D721Med (cell line): ENCODE measurements at places on chromosomes 6 and 20.

DNA sequence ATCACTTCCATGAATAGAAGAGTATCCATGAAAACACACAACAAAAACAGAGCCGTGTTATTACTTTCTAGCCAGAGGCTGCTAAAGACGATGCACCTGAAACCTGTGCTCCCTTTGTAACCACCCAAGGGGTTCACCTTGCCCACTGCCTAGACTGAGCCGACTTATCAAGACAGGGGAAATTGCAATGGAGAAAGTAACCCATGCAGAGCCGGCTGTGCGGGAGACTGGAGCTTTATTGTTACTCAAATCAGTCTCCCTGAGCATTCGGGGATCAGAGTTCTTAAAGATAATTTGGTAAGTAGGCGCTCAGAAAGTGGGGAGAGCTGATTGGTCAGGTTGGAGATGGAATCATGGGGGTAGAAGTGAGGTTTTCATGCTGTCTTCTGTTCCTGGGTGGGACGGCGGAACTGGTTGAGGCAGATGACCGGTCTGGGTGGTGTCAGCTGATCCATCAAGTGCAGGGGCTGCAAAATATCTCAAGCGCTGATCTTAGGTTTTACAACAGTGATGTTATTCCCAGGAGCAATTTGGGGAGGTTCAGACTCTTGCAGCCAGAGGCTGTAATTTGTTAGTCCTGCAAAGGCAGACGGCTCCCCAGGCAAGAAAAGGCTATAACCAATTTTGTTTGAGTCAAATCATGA is 366.6 kb downstream of the PREX1 start:
- no peak for DNase-seq

DNA sequence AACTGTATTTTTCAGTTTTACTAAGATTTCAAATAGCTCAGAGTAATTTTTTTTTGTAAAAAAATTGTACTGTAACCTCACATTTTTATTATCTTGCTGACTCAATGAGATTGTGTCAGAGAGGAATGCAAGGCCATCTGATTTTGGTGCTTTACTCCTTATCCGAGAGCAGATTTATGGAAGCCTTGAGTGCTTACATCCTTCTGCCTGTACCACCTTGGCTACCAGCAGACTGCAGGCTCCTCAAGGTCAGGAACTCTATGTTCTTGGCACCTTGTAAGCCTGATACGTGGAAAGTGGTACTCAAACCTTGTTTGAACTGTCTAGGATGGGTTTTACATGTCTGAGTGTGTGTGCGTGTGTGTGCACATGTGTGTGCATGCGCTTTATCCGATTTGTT is 80.1 kb upstream of the MLIP start:
- DNase-seq: no peak

GRCh38 chr20:41428285-41428684 is 61.7 kb upstream of the EMILIN3 start:
- no peak for DNase-seq

GRCh38 chr20:5061213-5061612 is 58.5 kb downstream of the PCNA start:
- no peak for DNase-seq

DNA sequence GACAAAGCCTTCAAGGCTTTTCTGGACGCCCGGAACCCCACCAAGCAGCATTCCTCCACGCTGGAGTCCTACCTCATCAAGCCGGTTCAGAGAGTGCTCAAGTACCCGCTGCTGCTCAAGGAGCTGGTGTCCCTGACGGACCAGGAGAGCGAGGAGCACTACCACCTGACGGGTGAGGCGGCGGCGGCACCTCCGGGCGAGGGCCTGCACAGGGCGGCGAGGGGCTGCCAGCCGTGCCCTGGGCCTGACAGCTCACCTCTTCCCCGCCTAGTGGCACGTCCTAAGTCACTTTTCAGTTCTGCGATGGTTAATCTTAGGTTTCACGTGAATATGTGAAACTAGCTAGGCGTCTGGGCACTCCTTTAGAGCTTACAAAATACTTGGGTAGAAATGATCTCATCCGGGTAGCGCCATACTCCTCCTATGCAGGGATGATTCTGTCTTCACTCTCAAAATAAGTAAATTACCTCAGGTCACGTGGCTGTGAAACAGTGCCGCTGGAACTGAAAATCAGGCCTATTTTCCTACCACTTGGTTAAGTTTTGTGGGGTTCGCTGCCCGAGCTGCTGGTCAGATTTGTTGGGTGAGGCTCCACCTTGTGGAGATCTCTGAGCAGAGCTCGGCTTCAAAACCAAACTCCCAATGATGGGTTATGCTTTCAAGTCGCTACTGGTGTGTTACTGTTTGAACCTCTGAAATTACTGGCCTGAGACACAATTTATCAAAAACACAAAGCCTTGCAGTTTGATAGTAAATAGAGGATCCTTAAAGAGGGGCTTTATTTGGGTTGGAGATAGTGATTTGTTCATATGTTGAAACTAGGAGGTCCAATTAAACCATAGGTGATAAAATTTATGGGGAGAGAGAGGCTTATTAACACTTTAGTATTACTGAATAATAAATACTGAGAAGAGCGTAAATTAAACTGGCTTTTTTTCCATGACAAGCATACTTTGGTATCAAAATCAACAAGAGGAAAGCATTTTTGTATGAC is 15.5 kb upstream of the CLDN20 start:
- DNase-seq: no peak

GRCh38 chr20:48725555-48725991 is 102.2 kb downstream of the PREX1 start:
- DNase-seq: no peak

DNA sequence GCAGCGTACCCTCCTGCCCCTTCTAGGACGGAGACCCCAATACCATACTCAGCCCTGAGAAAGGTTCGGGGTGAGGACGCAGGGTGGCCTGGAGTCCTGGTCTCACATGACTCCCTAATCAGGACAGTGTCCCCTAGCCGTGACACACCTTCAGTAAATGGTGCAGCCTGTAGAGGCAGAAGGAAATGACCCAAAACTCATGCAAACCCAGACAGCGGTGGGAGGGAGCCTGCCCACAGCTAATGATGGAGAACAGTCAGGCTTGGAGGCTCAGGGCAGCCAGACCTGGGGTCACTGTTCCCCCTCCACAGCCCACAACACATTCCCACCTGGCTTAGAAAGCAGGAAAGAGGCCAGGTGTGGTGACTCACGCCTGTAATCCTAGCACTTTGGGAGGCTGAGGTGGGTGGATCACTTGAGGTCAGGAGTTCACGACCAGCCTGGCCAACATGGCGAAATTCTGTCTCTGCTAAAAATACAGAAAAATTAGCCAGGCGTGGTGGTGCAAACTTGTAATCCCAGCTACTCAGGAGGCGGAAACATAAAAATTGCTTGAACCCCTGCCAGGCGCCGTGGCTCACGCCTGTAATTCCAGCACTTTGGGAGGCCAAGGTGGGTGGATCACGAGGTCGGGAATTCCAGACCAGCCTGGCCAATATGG is 8.8 kb upstream of the HMGA1 start:
- DNase-seq: no peak

DNA sequence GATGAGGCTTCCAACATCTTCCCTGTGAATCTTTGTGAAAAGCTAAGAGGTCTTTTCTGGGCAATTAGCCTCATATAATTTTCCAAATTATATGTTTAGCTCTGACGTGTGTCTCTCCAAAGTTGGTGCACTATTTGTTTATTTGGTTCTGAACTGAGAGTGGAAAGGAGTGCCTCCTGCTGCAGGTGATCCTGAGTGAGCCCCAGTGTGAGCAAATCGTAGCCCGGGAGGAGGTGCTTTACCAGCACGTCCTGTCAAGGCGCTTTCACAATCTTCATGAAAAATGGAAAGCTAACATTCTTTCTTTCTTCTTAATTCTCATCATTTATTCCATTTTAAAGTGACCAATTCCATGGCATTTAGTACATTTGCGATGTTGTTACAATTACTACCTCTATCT is 231.9 kb downstream of the BMP2 start:
- no peak for DNase-seq

GRCh38 chr6:4388675-4389074 is 253.3 kb upstream of the ECI2 start:
- no peak for DNase-seq

DNA sequence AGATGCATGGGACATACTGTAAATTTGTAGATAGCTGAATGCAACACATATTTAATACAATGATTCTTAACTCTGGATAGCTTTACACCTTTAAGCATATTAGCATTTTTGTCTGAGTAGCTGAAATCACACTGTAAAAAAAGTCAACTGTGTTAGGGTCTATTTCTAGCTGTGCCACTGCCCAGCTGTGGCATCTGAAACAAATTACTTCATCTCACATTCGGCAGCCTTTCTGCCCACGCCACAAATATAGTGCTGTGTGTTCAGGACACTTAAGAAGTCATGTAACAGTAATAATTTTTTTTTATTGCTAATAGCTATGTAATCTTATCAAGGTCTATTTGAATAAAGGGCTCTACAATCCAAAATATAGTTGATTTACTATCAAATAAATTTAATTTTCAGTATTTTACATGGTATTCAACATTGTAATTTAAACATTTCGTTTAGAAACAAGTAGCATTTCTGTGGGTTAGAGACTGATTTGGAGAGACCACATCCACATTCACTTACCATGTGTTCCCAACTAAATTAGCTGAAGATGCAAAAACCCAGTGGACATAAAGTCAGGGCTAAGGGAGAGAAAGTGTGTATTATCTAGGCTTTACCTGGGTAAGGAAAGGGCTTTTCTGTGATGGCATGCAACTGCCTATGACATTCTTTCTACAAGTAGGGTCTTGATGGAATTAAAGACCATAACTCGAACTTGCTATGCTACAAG is 276.7 kb downstream of the PLCB1 start:
- DNase-seq: no peak

DNA sequence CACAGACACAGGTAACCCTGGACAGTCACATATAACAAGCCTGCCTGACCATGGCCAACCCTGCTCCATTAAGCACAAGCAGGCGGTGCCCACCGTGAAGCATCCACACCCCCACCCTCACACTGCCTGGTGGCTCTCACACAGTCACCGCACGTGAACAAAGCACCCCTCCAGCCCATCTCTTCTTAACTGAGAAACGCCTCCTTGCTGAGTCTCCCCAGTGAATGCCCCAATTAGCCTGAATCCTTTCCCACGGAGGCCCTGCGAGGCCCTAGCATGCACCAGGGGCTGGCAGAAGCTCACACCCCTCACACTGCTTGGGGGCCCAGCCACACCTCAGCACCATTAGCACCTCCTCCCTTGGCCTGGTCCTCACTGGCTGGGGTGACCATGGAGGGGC is 72.3 kb downstream of the GRM4 start:
- DNase-seq: no peak
